ENCODE measurements at places on chromosomes 1 and 21.

DNA sequence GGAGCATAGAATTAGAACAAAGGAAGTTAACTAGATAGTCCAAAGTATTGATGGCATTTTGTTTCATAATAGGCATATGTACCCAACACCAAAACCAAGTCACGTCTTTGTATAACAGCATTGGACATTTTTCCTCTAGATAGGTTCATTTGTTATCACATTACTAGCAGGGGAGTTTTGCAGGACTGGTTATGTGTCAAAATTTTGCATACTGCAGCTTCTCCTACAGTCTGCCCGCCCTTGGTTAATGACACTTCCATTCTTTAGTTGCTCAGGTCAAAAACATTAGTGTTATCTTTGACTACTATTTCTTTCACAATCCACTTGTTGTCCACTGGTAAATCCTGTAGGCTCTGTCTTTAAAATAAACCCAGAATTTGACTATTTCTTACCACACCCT, 8.9 kb downstream of the CAPZA1 start:
- DNase-seq, result no peak

DNA sequence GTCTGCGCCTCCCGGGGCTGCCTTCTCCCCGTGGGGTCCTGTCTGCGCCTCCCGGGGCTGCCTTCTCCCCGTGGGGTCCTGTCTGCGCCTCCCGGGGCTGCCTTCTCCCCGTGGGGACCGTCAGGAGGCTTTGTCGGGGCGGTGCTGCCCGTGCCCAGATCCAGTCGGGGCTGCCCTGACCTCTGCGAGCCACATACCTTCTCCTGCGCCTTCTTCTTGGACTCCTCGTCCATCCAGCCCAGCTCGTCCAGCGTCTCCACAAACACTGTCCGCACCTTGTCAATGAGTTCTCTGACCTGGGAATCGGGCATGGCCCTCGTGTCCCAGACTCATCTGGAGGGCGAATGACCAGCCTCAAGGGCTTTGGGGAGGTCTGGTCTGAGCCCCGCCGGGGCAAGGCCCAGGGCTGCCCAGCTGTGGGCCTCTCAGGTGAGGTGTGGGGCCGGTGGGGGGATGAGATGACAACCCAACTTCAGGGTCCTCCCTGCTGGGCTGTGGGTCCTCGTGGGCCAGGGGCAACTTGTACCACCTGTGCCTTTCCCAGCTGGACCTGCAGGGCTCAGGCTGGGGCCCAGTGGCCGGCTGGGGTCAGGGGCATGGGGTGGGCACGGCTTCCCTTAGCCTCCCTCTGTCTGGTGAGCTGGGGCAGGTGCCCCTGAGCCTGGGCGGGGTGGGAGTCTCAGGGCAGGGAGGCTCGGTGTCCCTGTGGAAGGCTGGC, 9.4 kb downstream of the PRXL2B start:
- DNase-seq, result no peak

GRCh38 chr1:228373681-228374571, 32.7 kb downstream of the TRIM11 start:
- DNase-seq, result no peak

GRCh38 chr1:212397171-212397570, 17.5 kb downstream of the PACC1 start:
- DNase-seq, result no peak

GRCh38 chr21:27329255-27329851, 362.5 kb upstream of the ADAMTS5 start:
- peak; percentile 57 for DNase-seq

GRCh38 chr1:27535386-27535785, 45.4 kb upstream of the WASF2 start:
- no peak for DNase-seq

DNA sequence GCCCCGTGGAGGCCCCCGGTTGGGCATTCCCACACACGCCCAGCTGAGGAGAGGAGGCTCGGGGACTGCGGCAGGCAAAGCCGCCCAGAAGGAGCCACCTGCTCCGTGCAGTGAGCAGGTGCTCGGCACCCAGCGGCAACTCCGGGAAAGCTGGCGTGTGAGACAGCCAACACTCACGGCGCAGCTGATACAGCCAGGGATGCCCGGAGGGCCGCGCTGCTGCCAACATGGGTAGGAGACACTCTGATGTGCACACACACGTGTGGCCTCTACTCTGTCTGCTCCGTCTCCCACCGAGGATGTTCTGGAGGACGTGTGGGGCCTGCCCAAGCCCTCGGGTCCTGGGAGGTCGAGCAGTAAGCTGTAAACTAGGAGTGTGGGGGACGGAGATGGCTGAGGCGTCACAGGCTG, 12.9 kb downstream of the MORN1 start:
- DNase-seq, result no peak

GRCh38 chr21:42135386-42136052, 64.4 kb downstream of the UMODL1 start:
- no peak for DNase-seq

- no peak for DNase-seq
Measured at GRCh38 chr1:176987016-176987415, 177.5 kb downstream of the ASTN1 start.

GRCh38 chr1:165862448-165862847, 35.0 kb downstream of the UCK2 start:
- DNase-seq, result no peak

DNA sequence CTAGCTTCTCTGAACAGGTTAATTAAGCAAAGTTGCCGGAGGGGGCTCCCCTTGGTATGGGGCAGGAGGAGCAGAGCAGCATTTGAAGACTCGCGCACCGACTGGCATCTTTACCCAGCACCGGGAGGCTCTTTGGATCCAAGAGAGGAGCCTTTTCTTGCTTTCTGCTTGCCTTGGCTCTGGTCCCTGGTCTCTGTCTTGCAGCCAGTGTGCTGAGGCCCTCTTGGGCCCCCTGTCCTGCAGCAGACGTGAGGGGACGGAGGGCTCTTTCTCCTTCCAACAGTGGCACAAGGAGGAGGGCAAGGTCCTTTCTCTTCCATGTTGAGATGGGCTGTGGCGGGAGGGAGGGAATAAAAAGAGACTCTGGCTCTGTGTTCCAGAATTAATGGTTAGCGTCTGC, 45.6 kb downstream of the ZBTB18 start:
- no peak for DNase-seq

- no peak for DNase-seq
Measured at GRCh38 chr1:59986516-59987310, 60.1 kb upstream of the CYP2J2 start.

DNA sequence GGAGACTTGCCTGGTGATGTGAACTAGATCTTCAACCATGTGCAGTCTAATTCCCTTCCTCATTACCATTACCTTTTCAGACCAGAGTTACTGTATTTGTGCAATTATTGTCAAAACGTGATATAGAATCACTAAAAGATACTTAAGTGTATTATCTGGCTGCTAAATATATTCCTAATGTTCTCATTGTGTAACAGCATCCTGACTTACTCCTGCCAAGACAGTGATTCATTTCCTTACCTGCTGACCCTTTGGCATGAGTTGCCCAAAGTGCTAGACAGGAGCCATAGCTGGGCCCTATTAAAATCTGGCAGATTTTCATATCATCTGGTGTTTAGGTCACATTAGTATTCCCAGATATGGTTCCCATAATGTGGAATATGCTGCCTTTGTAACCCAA, 598.3 kb upstream of the CAMK1G start:
- DNase-seq, result no peak

GRCh38 chr1:9038881-9039760, 12.9 kb upstream of the SLC2A7 start:
- DNase-seq, result no peak

- DNase-seq, result peak; percentile 31
Measured at GRCh38 chr1:209428241-209428921, 155.1 kb upstream of the CAMK1G start.

GRCh38 chr1:63753591-63753990, 20.2 kb upstream of the ROR1 start:
- no peak for DNase-seq

GRCh38 chr1:167450843-167451242, 67.5 kb downstream of the CD247 start:
- no peak for DNase-seq

- no peak for DNase-seq
Measured at GRCh38 chr1:83641796-83642443, 357.0 kb downstream of the TTLL7 start.

DNA sequence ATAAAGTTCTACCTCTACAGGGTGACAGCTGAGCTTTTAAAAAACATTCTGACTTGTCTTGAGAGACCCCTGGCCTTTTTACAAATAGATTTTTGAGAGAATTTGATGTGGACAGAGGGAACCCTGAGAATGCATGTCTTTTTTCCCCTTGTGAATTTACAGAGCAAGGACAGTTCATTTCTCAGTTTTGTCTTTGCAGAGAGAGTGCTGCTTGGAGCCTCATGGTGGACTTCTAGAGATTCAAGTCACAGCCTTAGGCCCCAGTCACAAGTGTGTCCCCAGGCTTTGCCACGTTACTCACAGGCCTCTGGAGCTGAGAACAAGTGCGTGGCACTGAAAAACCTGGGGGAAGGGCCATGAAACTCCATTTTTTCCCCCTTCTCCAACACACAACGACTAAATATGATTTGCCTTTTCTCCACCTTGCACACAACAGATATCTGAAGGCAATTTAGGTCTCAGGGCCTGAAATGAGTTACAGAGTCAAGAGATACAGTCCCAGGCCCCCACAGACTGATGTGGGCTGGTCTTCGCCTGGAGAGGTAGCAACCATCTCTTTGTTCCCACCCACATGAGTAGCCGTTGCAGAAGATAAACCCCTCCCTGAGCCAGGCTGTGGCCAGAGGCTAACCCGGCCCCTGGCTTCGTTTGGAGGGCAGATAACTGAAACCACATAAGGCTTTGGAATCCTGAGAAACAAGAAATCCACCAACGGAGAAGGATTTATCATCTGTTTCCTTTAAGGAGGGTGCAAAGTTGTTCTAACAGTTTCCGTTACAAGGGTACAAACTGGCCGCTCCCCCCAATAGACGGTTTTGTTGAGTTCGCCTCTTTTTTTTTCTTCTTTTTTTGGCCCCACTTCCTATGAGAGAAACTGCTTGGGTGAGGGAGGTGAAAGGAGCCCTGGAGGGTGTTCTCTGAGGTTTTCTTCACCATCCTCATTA, 1.0 kb upstream of the PIGV start:
- peak; percentile 36 for DNase-seq

DNA sequence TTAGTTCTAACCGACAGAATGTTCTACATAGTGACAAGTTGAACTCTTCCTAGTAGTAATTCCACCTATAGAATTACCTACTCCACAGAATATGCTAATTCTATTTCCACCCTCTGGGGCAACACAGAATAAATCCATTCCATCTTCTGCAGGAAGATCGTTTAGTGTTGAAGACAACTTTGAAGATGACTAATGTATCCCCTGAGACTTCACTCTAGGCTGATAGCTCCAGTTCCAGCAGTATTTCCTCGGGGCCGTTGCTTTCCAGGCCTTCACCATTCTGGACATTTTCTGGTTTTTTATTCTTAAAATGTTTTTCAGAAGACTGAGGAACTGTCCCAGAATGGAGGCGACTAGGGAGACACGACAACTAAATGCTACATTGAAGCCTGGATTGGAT, 61.0 kb upstream of the CSF1 start:
- no peak for DNase-seq

DNA sequence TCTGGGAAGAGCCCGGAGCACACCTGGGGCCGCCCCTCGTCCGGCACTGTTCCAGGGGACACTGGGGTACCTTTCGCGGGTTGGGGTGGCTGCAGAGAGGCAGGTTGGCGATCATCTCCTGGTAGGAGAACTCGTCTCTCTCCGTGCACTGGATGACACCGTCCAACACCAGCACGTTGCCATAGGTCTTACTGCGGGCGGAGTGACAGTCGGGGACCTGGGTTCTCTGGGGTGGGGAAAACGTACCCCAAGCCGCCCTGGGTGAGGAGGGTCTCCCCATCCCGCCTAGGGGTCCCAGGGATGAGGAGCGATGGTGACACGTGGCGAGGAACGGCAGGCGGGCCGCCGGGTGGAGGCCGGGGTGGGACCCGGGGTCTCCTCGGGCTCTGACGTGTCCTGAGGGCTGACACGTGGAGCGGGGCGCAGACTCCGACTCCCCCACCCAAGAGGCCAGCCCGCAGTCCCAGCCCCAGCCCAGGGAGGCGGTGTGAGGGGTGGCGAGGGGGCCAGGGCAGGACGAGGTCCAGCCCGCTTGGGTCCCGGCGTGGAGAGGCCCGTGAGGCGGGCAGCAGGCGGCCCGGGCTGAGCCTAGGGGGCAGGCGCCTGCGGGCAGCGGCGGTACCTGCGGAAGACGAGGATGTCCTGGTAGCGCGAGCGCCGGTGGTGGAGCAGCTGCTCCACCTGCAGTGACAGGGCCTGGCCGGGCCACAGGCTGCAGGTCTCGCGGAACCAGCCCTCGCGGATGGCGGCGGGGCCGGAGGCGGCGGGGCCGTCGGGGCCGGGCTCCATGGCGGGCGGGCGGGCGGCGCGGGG, 457 bp downstream of the SRM start:
- DNase-seq, result no peak

DNA sequence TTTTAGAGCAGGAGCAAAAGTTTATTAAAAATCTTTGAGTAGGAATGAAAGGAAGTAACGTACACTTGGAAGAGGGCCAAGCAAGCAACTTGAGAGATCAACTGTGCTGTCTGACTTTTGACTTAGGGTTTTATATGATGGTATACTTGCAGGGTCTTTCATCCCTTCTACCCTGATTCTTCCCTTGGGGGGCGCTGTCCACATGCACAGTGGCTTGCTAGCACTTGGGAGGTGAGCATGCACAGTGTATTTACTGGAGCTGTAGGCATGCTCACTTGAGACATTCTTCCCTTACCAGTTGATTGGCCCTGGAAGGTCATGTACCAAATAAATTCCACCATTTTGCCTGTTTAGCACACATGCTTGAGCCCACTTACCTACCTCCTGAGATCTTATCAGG, 1001.3 kb upstream of the ADGRL2 start:
- no peak for DNase-seq

DNA sequence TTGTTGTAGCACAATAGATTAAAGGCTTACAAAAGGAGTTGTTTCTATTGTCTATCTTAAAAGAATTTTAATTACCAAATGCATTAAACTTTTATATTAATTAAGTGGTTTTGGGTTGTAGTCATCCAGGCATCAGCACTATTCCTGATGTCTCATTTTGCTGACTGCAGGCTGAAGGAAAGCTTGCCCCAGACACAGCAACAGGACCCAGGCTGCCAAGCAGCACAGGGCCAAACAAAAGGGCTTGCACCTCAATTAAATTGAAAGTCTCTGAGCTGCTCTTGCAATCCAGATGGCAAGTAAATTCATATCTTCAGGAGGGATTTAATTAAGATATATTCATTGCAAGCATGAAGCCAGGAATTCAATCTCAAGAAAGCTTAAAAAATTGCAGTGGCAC, 80.7 kb upstream of the CHODL start:
- DNase-seq, result no peak

Data from left renal pelvis (tissue), 4 donors.